Renal cortex interstitium (tissue), 15 donors: ENCODE measurements at places on chromosomes 11 and 22. TPM values are rescaled to one million over a fixed set of nuclear protein-coding genes. Genes with fewer than 3 reads are reported as not detected.

GSTP1 gene
- polyA plus RNA-seq, result 788 TPM

DNA sequence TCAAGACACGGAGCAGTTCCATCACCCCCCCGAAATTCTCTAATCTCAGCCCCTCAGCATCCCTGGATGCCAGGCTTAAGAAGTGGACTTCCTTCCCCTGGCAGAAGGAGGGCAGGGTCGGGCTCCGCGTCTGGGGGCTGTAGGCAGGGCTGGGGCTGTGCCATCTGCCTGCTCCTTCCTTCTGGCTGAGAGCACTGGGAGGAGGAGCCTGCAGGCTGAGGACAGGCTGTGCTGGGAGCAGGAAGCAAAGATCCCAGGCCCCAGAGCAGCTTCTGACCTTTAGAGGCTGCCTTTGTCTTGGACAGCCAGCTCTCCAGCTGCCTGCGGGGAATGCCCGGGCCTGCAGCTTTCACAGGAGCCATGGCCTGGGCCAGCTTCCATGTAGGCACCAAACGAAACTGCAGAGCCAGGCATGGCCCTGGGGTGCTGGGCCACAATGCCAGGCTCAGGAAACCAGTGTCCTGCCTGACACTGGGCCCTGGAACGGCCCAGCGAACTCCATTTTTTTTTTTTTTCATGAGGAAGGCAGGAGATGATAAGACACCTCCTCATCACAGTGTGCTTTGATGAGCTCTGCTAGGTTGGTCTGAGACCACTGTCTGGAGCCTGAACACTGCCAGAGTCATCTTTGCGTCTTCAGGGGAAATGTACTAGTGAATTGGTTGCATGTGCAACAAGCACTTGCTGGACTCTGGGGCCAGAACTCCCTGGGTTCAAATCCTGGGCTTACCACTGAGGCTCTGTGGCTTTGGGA is 67.9 kb downstream of the MCM5 start:
- no peak for DNase-seq

GRCh38 chr11:28701760-28702449 is 593.7 kb downstream of the METTL15 start:
- no peak for DNase-seq

DNA sequence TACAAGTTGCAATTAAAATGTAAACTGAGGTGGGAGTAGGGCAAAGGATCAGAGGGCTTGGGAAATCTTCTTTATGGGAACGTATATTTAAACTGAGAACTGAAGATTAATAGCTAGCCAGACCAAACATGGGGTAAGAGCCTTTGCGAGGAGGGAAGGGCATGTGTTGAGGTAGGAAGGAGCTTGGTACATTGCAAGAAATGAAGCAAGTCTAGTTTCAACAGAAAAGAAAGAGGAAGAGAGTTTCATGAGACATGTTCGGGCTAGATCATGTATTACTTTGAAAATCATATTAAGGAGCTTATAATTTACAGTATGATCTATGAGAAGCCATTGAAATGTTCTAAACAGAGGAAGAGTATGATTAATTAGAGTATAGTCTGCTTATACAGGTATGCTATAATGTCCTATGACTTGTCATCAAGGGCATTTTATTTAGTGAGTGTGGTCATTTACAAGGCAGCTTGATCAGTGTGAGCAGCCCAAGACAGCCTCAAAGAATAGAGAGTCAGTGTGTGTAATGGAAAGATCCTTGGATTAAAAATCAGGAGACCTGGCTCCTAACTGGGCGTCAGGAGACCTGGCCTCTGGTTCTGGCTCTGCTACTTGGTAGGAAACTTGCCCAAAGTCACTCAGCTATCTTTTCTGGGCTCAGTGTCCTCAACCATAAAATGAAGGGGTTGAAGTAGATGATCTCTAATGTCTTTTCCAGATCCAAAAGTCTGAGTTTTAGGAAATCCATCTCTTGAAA is 10.9 kb downstream of the GAS2 start:
- DNase-seq, result no peak

- DNase-seq, result no peak
Measured at GRCh38 chr11:88402784-88403183, 65.2 kb upstream of the CTSC start.

- no peak for DNase-seq
Measured at GRCh38 chr11:12724301-12725054, 50.3 kb downstream of the TEAD1 start.

GRCh38 chr11:67279589-67280340 is 9.3 kb upstream of the ANKRD13D start:
- DNase-seq, result no peak
